ENCODE measurements at places on chromosomes 4 and X. TPM values are rescaled to one million over a fixed set of nuclear protein-coding genes. Genes with fewer than 3 reads are reported as not detected.

GRCh38 chrX:47644557-47645091 is 5.7 kb downstream of the ELK1 start:
- no peak for DNase-seq

- no peak for DNase-seq
Observed at GRCh38 chr4:6410068-6410467, 62.3 kb downstream of the PPP2R2C start.

DNA sequence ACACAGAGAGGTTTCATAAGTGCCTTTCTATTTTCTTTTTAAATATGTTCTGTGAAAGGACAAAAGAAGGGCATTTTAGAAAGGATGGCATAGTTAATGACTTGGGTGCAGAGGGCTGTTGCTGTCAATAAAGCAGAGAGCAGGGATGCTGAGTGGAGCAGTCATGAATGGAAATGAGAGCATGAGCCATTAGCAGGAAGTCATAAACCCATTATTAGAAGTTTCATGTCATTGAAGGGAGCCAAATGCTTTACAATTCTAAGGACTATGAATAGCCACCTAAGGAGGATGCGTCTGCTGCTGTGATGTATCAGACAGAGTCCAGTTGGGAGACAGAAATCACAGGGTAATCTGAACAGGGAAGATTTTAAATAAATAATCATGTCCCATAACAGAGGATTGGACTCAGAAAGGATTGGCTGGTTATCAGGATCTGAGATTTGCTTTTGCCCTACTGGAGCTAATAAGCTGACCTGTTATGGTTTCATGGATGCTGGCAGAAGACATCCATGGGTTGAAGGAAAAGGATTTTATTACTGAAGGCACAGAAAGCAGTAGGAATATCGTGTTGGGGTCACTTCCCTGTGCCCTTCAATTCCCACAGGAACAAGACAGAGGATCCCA is 47.5 kb upstream of the WDR19 start:
- DNase-seq = no peak

DNA sequence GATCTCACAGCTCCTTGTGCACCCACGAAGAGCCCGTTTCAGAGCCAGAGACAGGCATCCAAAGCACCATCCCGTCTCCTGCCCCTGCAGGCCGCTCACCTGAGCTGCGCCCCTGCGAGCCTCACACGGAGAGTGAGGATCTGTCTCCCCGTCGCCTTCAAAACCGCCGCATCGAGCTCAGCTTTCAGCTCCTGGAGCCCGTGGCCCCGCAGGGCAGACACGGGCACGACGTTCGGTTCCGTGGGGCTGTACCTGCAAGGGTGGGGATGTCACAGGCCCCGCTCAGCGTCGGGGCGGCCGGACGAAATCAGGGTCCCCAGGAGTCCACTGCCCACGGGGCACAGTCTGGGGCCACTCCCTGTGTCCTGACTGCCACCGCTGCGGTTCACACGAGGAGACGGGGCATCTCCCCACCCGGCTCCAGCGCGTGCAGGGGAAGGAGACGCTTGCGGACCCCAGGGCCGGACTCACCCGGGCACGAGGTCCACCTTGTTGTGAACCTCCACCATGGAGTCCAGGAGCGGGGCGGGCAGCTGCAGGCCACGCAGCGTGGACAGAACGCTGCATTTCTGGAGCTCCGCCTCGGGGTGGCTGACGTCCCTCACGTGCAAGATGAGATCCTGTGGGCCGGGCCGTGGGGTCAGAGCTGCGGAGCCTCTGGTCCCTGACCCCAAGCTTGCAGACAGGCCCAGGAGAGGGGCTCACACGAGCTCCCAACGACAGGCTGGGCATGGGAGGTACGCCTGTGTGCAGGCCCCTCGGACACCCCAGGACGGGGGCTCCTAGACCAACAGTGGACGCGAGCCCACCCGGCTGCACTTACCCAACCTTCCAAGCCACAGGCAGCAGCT is 11.1 kb downstream of the GTPBP6 start:
- no peak for DNase-seq

DNA sequence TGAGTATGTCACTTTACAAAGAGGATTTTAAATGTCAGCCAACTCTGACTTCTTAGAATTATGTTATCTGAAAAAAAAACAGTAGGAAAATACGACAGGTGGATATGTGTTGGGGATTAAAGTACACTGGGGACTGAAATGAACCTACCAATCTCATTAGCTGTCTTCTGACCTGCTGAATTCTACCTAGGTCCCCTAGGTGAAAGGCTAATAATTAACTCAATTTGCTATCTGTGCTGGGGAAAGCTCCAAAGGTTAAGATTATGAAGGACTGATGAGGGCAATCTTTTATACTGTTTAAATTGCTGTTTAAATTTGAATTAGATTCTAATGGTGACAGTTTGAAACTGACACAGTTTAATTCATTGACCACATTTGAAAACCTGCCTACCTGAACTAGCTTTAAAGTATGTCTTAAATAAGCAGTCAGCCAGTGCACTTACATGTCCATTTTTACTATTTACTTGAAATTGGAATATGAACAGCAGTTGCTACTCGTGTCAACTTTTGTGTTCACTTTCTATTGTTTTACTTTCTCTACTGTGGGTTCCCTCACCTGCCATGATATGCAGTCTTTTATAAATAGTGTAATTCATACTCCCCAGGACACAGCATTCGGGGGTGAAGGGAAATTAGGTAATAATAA is 977.3 kb downstream of the C4orf33 start:
- DNase-seq = no peak

DNA sequence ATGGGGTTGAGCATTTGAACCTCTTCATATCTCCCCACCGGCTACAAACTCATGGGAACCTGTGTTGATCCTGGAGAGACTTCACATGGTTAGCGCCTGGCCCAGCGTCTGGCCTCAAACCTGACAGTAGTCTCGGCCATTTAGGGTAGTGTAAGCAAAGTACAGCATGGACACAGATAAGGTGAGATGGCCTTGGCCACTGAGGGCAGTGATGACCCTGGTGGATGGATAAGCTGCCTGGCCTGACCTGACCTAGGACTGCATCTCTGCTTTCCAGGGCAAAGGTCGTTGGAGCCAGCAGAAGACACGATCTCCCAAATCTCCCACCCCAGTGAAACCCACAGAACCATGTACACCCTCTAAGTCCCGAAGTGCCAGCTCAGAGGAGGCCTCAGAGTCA is 51.7 kb downstream of the BCORL1 start:
- DNase-seq = no peak

- DNase-seq = no peak
Observed at GRCh38 chr4:6692806-6693205, 872 bp upstream of the S100P start.

Gene PABPC4L
- total RNA-seq = not detected

Gene APOOL
- total RNA-seq = 24.1 TPM

Gene CRMP1
- total RNA-seq = not detected

Gene DGAT2L6
- not detected for total RNA-seq

Gene SHROOM3
- total RNA-seq = 0.21 TPM

Data from activated naive CD4-positive, alpha-beta T cell treated with anti-CD3 and anti-CD28 coated beads for 36 hours (primary cell).